ENCODE measurements at places on chromosomes 13 and 19.
A peak's percentile ranks its signal among the peaks of the same experiment; 100 is the strongest.

- no peak for DNase-seq
These were observed 6.9 kb downstream of the PSG1 start for GRCh38 chr19:42872608-42873007.

GRCh38 chr19:30919737-30920136 is 429.5 kb downstream of the TSHZ3 start:
- DNase-seq: no peak

DNA sequence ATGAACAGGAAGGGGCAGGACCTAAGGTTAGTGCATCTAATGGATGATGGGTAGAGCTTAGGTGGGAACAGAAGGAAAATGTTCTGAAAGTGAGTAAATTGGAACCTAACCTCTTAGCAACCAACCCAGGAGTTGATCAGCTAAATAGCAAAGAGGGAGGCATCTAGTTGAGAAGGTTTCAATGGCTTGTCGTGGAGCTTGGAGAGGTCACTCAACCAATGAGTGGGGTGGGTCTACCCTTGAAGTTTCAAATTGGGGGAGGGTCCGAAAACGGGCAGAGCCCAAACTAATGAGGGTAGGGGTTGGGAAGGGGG is 5.7 kb upstream of the SHKBP1 start:
- no peak for DNase-seq

- DNase-seq: no peak
These were observed 701.4 kb downstream of the FGF9 start for GRCh38 chr13:22372261-22372660.

- DNase-seq: no peak
These were observed 156.3 kb downstream of the DCT start for GRCh38 chr13:94322925-94323763.

DNA sequence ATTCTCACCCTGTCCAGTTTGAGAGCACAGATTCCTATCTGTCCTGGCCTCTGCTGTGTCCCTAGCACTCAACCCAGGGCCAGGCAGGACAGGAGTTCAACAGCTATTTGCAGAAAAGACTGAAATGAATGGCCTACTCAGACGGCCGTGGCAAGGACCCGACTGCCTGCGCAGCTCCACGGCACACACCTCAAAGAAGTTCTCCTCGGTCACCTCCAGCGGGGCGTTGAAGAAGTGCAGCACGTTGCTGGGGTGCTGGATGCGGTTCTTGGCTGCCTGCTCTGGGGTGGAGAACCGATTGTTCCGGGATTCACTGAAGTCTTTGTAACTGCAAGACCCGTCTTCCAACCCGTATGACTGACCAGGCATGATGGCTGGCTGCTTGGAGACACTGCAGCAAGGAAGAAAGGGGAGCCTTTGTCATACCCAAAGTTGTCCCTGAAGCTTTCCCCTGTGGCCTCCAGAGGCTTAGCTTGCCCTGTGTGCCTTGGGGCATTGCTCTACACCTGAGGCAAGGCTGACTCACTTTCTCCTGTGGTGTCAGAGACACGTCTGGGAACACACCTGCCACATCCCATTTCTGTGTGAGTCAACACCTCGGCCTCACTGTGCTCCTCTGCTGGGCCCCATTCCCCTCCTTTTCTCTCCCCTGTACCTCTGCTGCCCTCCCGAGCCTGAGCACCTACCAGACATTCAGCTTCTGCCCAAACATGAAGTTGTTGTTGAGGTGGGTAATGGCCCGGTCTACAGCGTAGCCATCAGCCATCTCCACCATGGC is 6.8 kb upstream of the ECH1 start:
- no peak for DNase-seq

GRCh38 chr19:35248310-35249145 is at the start of gene LSR:
Gene LSR (plus strand): TSS chr19:35249002. CDS start chr19:35249023, 21 bp downstream.
- peak; percentile 82 for DNase-seq

GRCh38 chr19:44904426-44904994 is 1.1 kb upstream of the APOE start:
- no peak for DNase-seq
